Skin of body (tissue), 3 donors: ENCODE measurements at places on chromosomes 6 and 20. TPM values are rescaled to one million over a fixed set of nuclear protein-coding genes. Genes with fewer than 3 reads are reported as not detected.

GRCh38 chr20:56259948-56260347, 11.4 kb downstream of the MC3R start:
- DNase-seq: no peak

KIF25 gene
- not detected for total RNA-seq

- DNase-seq: no peak
These were observed 769.9 kb downstream of the QKI start for GRCh38 chr6:164184410-164184809.

- no peak for DNase-seq
These were observed 182.1 kb downstream of the KIF6 start for GRCh38 chr6:39543095-39543494.

SIRT5 gene
- 6.9 TPM for total RNA-seq

- no peak for DNase-seq
These were observed 114.6 kb downstream of the DLL1 start for GRCh38 chr6:170176136-170176897.

BTN1A1 gene
- total RNA-seq: not detected

DNA sequence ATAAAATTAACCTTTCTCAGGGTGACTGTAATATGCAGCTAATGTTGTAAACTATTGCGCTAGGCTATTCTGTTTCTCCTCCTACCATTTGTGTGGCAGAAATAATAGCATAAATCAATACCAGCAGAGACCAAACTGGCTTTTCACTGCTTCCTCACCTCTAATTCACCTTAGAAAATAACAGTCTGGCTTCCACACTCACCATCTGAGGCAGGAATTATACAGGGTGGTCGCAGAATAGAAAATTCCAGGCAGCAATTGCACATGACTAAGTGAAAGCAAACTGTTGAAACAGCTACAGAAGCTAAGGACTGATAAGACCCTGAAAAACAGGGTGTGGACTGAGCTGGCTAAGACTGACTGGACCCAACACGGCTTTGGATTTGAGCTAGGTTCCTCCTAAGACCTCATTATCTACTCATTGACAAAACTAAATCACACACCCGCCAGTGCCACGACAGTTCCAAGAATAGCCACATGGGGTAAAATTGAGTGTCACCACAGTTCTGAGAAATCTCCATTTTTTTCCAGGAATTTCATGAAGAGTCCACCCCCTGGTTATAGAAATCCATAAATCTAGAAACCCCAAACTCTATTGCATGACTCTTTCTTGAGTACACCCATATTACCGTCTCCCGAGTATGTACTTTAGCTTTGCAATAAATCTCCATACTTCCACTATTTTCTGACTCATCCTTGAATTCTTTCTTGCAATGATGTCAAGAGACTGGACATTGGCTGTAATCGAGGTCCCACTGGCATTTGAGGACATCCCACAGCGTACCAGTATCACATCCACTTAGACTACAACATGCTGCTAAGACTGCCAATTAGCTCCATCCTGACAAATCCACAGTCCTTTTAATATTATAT, 60.9 kb upstream of the KCNQ5 start:
- no peak for DNase-seq

EFCAB8 gene
- not detected for total RNA-seq

TINAG gene
- total RNA-seq: 0.20 TPM

- DNase-seq: peak; percentile 91
These were observed 94.0 kb upstream of the NHSL1 start for GRCh38 chr6:138593124-138593877.

ZNF165 gene
- 1.3 TPM for total RNA-seq

PPT2 gene
- total RNA-seq: 124 TPM

DNA sequence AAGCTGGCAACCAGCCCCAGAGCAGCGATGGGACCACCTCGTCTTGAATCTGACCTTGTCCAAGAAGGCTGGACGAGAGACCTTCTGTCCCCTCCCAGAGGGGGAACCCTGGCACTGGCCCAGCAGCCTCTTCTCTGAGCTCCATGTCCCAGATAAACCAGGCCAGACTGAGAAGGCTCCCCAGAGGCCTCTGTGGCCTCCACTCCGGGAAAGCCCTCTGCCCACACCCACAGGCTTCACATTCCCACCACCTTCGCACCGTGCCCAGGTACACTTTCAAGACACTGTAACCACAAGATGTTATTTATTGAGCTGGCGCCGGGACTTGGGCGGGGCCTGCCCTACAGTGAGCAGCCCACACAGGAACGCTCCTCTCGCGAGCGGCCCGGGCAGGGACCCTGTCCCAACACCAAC, 33.2 kb downstream of the ADA start:
- no peak for DNase-seq

SS18L1 gene
- 18.5 TPM for total RNA-seq

- no peak for DNase-seq
These were observed 111.2 kb upstream of the RIPOR2 start for GRCh38 chr6:25046942-25047341.

GRCh38 chr6:136306466-136306865, 16.8 kb upstream of the BCLAF1 start:
- no peak for DNase-seq

DNA sequence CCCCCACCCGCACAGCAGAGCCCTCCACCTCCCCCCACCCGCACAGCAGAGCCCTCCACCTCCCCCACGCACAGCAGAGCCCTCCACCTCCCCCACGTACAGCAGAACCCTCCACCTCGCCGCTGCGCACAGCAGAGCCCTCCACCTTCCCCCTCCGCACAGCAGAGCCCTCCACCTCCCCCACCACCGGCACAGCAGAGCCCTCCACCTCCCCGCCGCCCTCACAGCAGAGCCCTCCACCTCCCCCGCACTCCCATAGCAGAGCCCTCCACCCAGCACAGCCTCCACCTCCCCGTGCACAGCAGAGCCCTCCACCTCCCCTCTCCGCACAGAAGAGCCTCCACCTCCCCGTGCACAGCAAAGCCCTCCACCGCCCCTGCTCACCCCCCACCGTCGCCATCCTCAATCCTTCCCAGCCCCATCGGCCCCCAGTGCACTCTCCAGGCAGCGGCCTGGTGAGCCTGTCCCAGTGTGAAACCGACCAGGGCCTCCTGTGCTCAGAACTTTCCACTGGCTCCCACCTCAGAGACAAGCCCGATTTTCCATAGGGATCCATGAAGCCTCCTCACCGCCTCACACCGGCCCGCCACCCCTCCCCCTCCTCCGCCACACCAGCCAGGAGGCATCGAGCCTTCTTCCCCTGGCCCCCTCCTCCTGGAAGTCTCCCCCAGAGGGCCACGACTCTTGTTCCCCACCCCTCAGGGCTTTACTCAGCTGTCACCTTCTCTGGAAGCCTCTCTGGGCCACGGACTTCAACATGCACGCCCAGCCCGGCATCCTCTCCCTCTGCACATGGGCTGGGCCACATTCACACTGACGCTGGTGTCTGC, 347.1 kb downstream of the ZFAND3 start:
- DNase-seq: no peak

GRCh38 chr6:33904050-33904746, 100.4 kb upstream of the MLN start:
- no peak for DNase-seq

DNA sequence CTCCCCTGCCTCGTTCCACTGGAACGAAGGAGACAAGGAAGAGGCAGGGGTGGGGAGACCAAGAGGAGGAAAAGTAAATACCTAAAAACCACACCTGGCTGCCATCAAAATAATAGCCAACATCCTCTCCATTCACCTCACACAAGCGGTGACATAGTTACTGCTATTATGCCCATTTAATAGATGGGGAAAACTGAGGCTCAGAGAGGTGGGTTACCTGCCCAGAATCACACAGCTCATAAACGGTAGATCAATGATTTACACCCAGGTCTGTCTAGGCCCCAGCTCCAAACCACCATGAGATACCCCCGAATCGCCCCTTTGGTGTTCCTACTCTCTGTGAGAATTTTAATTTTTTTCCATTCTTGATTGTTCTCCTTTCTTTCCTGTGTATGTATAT, 253.8 kb downstream of the BMP7 start:
- no peak for DNase-seq

GRCh38 chr6:170106906-170107525, 183.9 kb downstream of the DLL1 start:
- no peak for DNase-seq

COL11A2 gene
- total RNA-seq: 1.4 TPM

DNA sequence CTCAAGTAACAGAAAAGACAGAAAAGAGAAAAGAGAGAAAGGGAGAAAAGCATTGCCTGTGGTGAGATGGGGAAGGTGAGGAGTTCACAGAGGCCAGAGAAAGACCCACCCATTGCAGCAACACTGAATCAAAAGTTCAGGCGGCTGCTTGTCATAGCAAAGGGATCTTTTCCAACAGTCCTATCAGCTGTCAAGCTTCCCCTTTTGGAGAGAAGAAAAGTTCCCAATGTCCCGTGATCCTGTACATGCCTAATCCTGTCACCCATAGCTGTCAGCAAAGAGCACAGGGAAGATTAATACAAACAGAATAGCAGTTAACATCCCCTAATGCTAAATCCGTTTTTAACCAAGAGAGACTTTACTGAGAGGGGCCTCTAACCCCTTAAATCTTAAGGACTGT, 8.9 kb upstream of the TRIM38 start:
- DNase-seq: no peak

ADGB gene
- total RNA-seq: 0.10 TPM

- DNase-seq: no peak
These were observed 193.7 kb downstream of the ERMARD start for GRCh38 chr6:169945117-169945516.

OR2J3 gene
- not detected for total RNA-seq

DNA sequence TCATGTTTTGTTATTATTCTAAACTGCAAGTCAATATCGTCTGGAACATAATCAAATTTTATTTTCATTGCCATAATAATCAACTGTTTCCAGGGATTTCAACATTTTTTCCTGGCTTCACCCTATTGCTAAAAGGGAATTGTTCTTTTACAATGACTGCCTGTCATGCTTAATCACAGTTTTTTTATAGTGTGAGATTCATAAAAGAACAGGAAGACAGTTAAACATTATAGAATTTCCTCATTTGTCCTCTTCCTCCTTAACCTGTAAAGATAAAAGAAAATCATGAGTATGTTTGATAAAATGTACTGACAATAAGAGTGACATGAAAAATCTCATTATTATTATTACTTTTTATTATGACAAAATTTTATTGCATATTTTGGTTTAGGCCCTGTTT, 73.3 kb upstream of the CENPW start:
- no peak for DNase-seq

- peak; percentile 13 for DNase-seq
These were observed 103.1 kb upstream of the SPACA1 start for GRCh38 chr6:87944541-87944954.

RBPJL gene
- not detected for total RNA-seq

- DNase-seq: no peak
These were observed 137.0 kb downstream of the NRN1 start for GRCh38 chr6:5869676-5870075.

GRCh38 chr6:13273931-13274706, 54.2 kb downstream of the TBC1D7 start:
- no peak for DNase-seq

- DNase-seq: no peak
These were observed 2.3 kb downstream of the ENTPD6 start for GRCh38 chr20:25197870-25198190.

LY6G5B gene
- 4.0 TPM for total RNA-seq

WFDC5 gene
- total RNA-seq: 5.2 TPM

IL17A gene
- total RNA-seq: not detected

DNA sequence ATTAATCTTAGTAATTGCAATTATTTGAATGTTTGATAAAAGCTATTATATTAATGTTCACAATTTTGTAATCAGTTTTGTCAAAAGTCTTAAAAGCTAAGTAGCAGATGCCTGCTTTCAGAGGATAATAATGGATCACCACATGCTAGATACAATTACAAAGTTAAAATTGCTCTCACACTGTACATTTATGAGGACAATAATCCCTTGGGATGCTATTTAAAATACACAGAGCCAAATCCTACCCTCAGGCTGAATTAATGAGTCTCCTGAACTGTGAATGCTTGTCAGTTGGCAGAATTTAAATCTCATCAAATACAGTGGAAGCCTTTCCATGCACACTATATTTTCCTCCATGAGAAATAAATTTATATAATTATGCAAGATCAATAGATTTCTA, 153.3 kb upstream of the SYNCRIP start:
- no peak for DNase-seq

DNA sequence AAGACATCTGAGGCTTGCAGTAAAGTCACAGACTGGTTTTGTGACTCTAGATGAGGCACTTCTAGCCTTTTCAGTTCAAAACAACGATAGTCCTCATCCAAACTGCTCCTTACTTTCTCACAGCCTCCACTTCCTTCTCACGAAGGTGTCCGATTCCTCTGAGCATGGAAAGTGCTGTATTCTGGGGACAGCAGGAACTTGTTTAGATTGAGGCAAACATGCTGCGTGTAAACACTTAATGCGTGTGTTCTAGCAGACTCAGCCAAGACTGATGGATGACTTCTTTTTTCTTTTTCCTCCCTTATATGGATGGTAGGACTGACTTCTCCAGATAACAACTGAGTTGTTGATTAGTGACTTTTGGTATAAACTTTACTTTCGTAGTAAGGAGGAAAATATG, 80.2 kb upstream of the PRDM1 start:
- DNase-seq: no peak

GPLD1 gene
- total RNA-seq: 10.2 TPM

CASP8AP2 gene
- 18.8 TPM for total RNA-seq

FAM209B gene
- not detected for total RNA-seq

DNA sequence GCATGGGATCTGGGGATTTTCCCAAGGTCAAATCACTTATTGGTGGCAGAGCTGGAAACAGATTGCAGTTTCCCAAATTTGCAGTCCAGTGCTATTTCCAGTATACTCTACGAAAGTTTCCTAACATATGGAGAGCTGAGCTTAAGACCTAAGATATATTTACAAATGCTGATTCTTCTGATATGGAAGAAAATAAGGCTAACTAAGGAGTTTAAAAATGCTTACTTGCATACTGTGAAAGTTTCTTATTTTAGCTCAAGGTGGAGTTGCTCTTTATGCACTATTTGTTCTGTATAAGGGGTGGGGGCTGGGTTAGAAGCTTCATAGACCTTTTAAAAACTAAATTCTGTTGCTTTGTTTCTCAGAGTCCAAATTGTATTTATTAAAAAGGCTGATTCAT, 7.5 kb downstream of the CD109 start:
- DNase-seq: no peak

- no peak for DNase-seq
These were observed 198.7 kb upstream of the CEP162 start for GRCh38 chr6:84425971-84426705.

GRCh38 chr6:138480279-138480949, 18.9 kb downstream of the NHSL1 start:
- DNase-seq: no peak

DNA sequence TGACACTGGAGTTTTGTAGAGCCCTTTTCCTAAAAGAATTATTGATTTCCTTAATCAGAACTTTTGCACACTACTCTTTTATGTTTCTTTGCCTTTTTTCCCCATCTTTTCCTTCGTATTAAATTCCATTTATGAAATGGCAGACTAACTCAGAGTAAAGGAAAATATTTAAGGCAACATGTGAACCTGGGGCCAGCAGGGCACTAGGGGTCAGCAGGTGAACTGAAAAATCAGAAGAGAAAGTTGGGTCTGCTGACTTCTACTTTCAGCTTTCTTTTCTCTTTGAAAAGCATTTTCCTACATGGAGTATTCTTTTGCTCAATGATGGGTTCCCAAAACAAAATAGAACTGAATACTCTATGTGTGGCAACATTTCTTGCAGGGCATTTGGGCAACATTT, 226.6 kb upstream of the EXOC2 start:
- DNase-seq: no peak

TPX2 gene
- total RNA-seq: 14.8 TPM
